ENCODE measurements at places on chromosomes 4 and X. TPM values are rescaled to one million over a fixed set of nuclear protein-coding genes. Genes with fewer than 3 reads are reported as not detected.

The LUZP4 gene
- total RNA-seq: not detected

The TMEM35A gene
- total RNA-seq: not detected

DNA sequence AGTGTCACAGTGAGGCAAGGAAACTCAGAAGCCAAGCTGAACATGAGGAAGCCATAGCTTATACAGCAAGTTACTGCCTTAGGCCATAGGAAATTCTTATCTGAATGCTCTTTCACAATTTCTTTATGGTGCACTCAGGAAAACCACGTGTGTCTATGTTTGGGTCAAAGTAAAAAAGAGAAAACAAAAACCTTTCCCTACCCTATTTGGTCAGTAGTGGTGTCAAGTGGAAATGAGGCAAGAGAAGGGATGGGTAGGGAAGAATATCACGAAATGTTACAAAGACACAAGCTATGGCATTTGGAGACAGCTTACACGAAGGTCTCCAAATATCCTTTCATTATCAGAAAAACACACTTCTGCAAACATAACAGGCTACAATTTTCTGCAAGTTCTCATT is 83.4 kb upstream of the INPP4B start:
- no peak for DNase-seq

DNA sequence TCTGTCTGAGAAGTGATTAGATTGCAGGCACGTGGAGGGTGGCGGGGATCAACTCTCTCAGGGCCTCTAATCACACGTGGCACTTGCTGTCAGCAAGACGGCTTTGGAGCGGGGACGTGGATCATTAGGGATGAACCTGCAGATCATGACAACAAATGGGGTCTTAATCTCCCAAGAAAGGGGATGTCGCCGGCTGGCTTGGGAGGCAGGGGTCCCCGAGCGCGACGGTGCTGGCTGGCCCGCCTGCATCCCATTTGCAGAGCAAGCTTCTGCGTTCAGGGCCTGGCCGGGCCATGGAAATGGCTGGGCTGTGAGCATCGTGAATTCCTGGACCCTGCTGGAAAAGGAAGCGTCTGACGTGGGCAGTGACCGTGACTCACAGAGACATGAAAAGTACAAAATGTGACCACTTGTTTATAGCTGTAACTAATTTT is 85.1 kb upstream of the SHOX start:
- DNase-seq: no peak

The COMMD8 gene
- total RNA-seq: 5.7 TPM

The IBSP gene
- total RNA-seq: not detected

Data from hematopoietic multipotent progenitor cell (in vitro differentiated cells).